ENCODE measurements at places on chromosomes 7 and 10.

- DNase-seq, result no peak
Measured at GRCh38 chr10:33715303-33715975, 381.0 kb upstream of the NRP1 start.

- DNase-seq, result no peak
Measured at GRCh38 chr7:93117327-93117726, 452 bp downstream of the SAMD9 start.

DNA sequence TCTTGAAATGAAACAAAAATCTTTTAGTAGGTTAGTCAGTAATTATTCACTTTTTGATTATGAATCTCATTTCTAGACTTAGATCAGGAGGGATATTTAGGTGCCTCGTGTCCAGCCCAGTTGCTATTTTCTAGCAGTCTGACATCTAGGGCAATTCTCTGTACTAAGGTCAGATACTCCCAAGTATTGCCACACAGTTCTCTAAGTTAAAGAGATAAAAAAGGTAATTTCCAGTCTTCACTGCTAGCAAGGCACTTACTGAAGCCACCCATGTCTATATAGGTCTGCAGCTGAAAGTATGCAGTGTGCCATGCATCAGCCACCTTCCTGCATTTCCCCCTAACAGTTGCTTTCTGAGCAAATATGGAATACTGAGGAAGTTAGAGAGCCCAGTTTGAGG, 83.4 kb downstream of the PON1 start:
- DNase-seq, result no peak

GRCh38 chr7:41870461-41871138, 167.7 kb upstream of the INHBA start:
- DNase-seq, result no peak

- no peak for DNase-seq
Measured at GRCh38 chr7:115085421-115085820, 163.5 kb downstream of the MDFIC start.

DNA sequence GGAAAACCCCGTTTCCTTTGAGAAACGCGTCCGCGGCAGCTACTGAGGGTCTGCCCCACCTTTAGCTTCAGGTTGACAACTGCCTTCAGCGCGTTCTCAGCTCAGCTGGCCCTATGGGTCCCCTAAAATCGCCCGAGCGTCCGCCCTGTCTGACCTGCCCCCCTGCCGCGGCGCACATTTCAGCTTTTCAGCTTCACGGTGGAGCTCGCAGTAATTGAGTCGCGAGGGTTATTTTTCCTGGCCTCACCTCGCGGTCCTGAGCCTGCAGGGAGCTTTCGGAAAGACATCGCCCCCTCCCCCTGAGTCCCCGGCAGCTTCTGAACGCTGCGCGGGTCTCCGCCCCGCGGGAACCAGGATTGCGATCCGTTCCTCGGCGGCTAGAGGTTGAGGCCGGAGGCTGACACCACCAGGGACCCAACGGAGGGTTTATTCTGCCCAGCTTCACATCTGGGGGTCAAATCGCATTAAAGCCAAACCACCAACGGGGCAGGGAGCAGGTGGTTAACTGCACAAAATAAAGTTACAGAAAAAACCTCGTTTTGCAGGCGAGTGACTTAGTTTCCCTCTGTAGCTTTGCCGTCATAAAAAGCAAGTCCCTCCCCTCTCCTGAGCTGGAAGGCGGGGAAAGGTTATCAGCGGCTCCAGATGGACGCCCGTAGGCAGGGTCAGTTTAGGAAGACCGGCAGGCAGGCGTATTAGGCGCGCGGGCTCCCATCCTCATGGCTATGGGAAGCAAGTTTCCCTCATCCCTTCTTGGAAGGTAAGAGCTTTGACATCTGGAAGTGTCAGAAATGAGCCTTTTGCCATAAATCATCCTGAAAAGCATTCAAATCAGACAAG, 11.0 kb downstream of the TWIST1 start:
- DNase-seq, result no peak

GRCh38 chr10:8065651-8066050, 11.2 kb downstream of the GATA3 start:
- no peak for DNase-seq

DNA sequence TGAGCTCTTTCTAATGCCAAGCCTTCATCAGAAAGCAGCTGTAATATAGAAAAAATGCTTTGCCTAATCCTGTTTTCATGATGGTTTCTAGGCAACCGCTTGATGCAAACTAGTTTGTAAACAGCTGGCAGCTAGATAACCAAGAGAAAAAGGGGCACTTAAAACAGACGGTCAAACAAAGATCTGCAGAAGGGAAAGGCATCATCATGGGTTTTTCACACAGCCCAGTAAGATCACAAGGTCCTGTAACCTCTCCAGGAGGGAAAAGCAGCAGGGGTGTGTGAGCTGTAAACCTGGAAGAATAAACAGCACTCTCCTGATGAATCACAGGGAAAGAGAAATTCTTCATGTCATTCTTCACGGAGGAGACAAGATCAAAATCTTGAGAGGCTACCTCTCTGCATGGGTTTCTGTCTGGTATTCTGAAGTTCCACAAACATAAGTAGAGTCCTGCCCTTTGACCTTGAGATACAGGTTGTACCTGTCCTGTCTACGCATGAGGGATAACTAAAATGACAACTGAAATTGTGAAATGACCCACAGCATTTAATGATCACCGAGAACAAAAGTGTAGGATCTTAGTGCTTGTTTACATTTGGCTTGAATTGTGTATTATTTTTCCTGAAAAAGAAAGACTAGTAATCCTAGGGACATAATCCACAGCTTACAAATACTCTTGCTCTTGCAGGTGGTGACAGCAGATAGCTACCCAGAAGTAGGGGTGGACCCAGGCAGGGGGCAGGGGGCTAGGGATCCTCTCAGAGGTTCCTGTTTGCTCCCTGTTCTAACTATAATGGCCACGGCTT, 48.0 kb downstream of the CREB3L2 start:
- no peak for DNase-seq
